Activated CD4-positive, alpha-beta memory T cell treated with anti-CD3 and anti-CD28 coated beads, Interleukin-2, amount 10 ng/mL, durations not matched to agents 7 days and 5 days (primary cell): ENCODE measurements at places on chromosomes 7 and 10.

- H3K27me3 ChIP-seq, result peaks cover 52% of the 10 kb centered on the region
- no peaks in the 10 kb centered on the region for H3K4me1 ChIP-seq
- no peak overlapping the region for H3K4me3 ChIP-seq
These were observed 17.3 kb upstream of the BLOC1S2 start for GRCh38 chr10:100303724-100304319.

DNA sequence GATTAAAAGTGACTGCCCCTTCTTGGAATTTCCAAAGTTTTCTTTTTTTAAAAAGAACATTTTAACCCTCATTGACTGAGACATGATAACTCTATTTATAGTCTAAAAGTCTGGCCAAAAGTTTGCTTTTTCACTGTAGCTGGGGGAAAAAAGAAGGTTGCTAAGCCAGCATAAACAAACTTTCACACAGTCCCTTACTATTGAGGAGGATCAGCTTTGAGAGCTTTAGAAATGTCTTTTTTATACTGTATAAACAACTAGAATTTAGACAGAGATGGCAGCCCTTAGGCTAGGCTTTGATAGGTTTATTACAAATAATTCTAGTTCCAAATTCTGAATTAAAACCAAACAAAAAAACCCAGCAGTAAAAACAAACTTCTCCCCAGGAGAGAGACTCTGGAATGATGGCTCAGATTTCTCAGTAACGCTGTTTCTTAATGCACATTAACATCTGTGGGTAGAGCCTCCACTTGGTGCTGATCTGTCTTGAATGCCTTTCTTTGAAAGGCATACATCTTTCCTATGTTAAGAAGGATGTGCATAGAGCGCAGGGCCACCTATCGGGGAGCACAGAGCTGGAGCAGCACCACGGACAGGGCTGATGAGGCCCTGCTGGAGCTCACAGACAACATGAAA is 100.9 kb upstream of the PDLIM1 start:
- peaks cover 11% of the 10 kb centered on the region for H3K4me1 ChIP-seq
- no peak for DNase-seq
- no peaks in the 10 kb centered on the region for H3K27me3 ChIP-seq
- no peak overlapping the region for H3K4me3 ChIP-seq
- no peak overlapping the region for H3K27ac ChIP-seq

DNA sequence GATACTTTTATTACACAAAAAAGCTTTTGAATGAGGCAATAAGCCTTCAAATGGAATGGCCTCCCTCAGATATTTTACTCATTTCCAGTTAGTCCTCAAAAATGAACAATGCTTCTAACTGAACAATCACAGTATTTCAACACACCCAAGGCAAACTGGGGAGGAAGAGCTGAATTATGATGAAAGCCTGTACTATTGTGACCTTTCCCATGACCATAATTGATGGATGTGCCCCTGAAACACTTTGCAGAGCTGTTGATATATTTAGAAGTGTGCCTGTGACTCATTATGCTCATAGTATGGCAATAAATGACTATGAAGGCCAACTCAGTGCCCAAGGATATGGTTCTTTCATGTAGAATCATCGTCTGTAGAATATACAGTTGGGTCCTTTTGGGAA is 248.1 kb downstream of the AHR start:
- DNase-seq, result no peak
- no peaks in the 10 kb centered on the region for H3K4me1 ChIP-seq
- H3K36me3 ChIP-seq, result no peaks in the 10 kb centered on the region
- no peaks in the 10 kb centered on the region for H3K27me3 ChIP-seq
- H3K27ac ChIP-seq, result no peak overlapping the region

DNA sequence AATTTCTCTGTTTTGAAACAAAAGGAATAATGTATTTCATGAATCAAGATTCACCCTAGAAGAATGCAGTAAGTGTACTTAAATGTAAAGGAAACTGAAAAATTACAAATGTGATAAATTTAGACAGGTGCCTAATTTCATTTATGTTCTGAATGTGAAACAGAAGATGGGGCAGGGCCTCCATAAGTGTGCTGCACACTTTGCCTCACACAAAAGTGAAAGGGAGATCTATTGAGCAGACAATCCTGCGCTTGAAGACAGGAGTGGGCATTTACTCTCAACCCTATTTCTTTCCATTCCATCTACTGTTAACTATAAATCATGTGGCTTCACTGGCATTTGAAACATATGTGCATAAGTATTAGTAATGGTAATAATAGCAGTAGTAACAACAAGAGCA is 36.2 kb downstream of the GNG11 start:
- no peak overlapping the region for H3K4me3 ChIP-seq
- H3K27ac ChIP-seq, result no peak overlapping the region
- H3K4me1 ChIP-seq, result no peaks in the 10 kb centered on the region
- no peaks in the 10 kb centered on the region for H3K27me3 ChIP-seq
- no peak for DNase-seq
- no peaks in the 10 kb centered on the region for H3K36me3 ChIP-seq

- H3K27me3 ChIP-seq, result no peaks in the 10 kb centered on the region
- H3K27ac ChIP-seq, result no peak overlapping the region
- H3K36me3 ChIP-seq, result no peaks in the 10 kb centered on the region
- no peak overlapping the region for H3K4me3 ChIP-seq
- no peaks in the 10 kb centered on the region for H3K4me1 ChIP-seq
These were observed 163.1 kb downstream of the CCDC3 start for GRCh38 chr10:12838366-12838765.
